Activated CD4-positive, CD25-positive, alpha-beta regulatory T cell treated with anti-CD3 and anti-CD28 coated beads, Interleukin-2, amount 50 U/mL, for 16 hours (primary cell): ENCODE measurements at places on chromosomes 7 and 10.

DNA sequence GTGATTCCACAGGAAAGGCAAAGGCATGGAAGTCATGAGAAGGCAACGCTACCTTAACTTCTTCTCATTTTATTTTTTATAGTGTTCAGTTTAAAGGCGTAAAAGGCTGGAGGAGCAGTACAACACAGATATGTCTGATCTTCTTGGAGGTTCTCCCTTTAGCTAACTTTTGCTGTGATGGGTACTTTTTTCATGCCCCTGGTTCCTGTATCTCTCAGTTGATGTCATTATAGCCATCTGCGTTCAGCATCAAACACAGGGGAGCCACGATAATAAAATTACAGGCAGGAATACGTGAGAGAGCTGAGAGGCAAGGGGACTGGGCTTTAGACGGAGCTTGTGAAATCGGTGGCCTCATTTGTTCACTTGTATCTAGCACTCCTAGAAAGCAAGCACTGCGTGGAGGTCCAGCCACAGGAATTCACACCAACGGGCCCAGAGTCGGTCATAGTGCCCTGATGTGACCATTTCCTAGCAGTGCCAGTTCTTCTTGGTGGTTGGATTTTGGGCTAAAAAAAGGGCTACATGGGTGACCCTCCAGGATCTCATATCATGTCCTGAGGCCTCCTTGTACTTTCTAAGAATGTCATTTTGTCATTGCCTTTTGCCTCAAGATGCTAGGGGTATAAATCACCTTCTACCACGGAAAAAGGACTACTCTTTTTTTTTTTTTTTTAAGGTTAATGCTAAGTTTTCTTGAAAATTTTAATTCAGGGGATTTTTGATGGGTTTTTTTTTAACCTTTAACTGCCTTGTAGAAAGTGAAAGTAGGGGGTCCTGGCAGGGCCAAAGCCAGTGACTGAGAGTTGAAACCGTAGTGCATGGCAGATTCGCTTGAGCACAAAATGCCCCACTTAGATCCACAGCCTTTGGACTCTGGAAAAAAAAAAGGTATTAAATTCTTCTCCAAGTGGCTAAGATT is 191.5 kb downstream of the CELF2 start:
- DNase-seq = no peak

- DNase-seq = no peak
These were observed 4.7 kb upstream of the EIF5AL1 start for GRCh38 chr10:79507440-79508167.

GRCh38 chr7:3879355-3880075 is 578.5 kb downstream of the SDK1 start:
- no peak for DNase-seq

GRCh38 chr10:116120688-116121455 is 152.1 kb downstream of the GFRA1 start:
- no peak for DNase-seq

DNA sequence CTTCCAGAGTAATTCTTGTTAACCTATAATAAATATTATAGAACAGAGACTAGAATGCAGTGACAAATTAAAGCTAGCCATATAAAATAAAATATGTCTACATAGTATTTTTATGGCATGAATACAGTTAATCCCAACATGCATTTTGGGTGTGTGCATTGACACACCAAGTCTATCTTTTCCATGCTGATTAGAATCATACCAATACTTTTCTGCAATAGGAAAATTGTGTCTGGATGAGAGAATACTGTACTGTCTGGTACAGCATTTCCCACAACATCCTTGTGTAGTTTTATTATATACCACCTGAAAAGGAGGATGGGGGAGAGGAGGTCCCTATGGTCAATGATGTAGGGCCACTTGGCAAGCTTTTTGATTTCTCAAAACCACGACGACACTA is 100.3 kb downstream of the ARHGAP21 start:
- DNase-seq = no peak

GRCh38 chr10:93138113-93138870 is 64.6 kb downstream of the CYP26A1 start:
- DNase-seq = no peak

GRCh38 chr10:14583252-14583651 is 191.4 kb downstream of the FAM107B start:
- peak; percentile 73 for DNase-seq

- no peak for DNase-seq
These were observed 51.1 kb downstream of the SVIL start for GRCh38 chr10:29583674-29584073.

- no peak for DNase-seq
These were observed 14.4 kb downstream of the MRPL32 start for GRCh38 chr7:42946627-42946950.

- DNase-seq = no peak
These were observed 400.9 kb upstream of the SEMA3D start for GRCh38 chr7:85587785-85588184.

- DNase-seq = no peak
These were observed 228.5 kb downstream of the BBS9 start for GRCh38 chr7:33357846-33358245.

GRCh38 chr7:150665089-150665748 is 20.3 kb upstream of the GIMAP2 start:
- DNase-seq = no peak

GRCh38 chr7:100127866-100128636 is 1.3 kb downstream of the MBLAC1 start:
- no peak for DNase-seq

DNA sequence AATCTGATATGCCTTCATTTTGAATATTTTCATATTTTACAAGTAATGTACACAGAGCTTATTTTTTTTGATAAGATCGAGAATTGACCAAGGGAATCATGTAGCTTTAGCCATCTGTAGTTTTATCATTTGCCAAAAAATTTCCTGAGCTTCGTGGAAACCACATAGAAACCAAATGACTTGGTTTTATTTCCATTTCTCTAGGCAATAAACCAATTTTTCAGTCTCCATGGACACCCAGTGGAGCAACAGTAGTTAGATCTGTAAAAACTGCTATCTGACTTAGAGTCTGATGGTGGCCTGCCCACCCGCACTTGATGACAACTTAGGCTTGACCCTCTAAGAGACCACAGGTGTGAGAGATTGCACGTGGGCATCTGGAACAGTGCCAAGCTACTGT is 127.8 kb upstream of the CDK6 start:
- DNase-seq = no peak

DNA sequence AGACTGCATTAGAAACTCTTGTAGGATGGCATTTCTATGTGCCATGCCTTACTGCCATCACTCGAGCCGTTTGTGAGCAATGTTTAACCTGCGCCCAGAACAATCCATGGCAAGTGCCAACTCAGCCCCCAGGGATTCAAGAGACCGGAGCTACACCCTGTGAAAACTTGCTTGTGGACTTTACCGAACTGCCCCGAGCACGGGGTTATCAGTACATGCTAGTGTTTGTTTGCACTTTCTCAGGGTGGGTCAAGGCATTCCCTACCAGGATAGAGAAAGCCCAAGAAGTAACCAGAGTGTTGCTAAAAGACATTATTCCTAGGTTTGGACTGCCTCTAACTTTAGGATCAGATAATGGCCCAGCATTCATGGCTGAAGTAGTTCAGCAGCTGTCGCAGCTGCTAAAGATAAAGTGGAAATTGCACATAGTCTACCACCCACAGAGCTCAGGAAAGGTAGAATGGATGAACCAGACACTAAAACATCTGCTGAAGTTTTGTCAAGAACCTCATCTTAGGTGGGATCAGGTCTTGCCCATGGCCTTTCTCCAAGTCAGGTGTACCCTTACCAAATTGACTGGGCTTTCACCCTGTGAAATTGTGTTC is 8.9 kb upstream of the CYREN start:
- DNase-seq = no peak

GRCh38 chr7:157853076-157853788 is 516.4 kb downstream of the DNAJB6 start:
- no peak for DNase-seq

DNA sequence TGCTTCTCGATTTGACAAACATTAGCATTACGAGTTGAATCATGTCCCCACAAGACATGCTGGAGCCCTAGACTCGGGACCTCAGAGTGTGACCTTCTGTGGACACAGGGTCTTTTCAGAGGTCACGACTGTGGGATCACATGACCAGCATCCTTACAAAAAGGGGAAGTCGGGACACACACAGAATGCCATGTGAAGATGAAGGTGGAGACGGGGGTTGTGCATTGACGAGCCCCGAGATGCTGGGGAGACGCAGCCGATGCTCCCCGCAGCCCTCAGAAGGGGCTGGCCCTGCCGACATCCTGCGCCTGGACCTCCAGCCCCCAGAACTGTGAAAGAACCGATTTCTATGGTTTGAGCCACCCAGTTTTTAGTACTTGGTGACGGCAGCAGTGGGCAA is 7.5 kb downstream of the ZFAND2A start:
- no peak for DNase-seq

DNA sequence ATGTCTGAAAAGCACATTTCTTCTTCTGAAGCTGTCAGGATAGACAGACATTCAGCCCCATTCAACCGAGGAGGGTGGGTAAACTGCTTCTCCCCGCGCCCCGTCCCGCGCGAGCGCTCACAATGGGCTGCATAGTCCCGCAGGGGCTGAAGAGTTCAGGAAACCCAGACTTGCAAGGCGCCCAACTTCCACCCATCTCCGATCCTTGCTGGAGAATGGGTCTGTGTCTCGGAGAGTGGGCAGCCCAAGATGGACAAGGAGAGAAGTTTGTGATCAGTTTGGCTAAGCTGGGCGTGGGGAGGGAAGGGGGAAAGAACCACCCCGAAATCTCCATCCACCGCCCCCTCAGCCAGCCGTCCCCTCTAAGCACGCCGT is 686 bp downstream of the AASS start:
- DNase-seq = no peak

DNA sequence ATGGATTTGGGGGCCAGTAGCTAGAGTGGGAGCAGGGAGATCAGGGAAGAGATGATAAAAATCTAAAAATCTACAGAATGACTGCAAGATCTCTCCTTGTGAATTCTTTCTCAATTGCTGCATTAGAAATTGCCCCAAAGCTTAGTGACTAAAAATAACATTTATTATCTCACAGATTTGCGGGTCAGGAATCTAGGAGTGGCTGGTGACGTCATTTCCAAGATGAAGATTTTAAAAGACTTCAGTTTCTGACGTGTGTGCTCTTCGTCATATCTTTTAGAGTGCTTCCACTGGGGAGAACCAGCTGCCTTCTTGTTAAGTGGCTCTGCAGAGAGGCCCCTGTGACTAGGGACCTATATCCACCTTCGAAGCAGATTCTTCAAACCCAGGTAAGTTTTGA is 112.6 kb downstream of the DGKI start:
- DNase-seq = no peak

DNA sequence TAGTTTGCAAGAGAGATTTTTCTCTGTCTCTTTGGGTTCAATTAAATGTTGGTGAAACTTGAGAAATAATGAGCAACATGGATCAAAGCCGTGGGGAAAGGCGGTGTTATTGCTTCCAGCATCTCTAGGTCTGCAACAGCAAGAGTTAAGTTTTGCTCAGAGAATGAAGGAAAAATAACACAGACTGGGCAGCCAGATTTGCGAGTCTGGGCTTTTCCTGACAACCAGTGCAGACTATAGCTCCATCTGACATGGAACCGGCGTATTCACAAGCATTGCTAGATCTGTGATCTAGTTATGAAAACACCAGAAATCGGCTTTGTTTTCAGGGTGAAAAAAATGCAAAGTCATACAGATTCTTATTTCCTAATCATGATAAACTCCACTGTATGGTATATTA is 110.4 kb downstream of the CAMK1D start:
- no peak for DNase-seq

- DNase-seq = no peak
These were observed 3.7 kb upstream of the ZNF800 start for GRCh38 chr7:127396184-127396583.

GRCh38 chr7:31688372-31688771 is 1.4 kb downstream of the PPP1R17 start:
- DNase-seq = no peak

DNA sequence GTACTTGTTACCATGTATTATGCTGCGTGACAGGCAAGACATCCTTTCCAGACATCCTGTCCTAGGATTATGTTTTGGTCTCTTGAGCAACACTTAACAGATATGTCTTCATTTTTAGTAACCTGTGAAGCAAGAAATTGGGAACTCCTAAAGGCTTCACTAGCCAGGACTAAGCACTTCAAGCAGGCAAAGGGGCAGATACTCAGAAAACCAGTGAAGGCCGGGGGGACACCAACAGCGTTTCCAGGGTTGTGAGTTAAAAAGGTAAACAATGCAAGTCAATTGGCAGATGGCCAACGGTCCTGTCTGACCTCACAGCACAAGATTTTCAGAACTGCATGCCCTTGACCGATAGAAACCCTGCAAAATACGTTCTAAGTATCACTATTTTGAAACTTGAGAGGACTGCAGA is 77.6 kb upstream of the SFMBT2 start:
- no peak for DNase-seq

- DNase-seq = no peak
These were observed 4.5 kb upstream of the PLXNA4 start for GRCh38 chr7:132580717-132581285.

- DNase-seq = no peak
These were observed 47.1 kb upstream of the HYAL4 start for GRCh38 chr7:123797673-123798531.

DNA sequence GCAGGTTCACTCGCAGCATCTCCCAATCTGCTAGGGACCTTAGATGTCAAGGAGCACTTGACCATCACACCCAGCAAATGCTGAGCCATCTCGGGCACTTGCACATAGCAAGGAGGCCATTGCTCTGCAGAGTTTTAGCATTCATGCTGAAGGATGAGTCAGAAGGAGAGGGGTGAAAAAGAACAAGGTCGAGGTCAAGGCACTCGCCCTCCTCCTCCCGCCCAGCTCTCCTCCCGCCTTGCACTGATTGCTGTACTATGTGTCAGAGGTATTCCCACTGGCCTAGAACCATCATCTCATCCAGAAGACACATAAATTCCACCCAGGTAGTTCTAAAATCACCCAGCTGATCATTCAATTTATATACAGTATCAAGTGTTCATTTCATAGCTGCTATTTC is 255.1 kb upstream of the SP4 start:
- no peak for DNase-seq

- DNase-seq = no peak
These were observed 4.4 kb downstream of the WDR91 start for GRCh38 chr7:135206941-135207391.

DNA sequence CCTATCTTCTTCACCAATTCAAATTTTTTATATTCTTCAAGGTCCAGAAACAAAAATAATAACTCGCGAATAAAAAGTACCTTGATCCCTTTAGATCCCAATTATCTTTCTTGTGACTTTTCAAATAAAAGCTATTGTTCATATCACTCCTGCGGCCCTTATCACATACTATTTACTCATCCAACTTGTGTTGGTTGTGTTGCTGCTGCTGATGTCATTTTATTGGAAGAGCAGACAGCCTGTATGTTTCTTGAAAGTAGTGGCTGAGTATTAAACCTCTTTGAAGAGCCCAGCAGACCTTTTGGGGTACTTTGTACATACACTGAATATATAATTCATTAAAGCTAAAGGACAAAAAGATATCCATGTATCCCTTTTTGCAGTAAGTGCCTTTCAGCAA is 231.7 kb downstream of the CTNNA3 start:
- DNase-seq = no peak

- DNase-seq = no peak
These were observed 11.8 kb downstream of the TMEM72 start for GRCh38 chr10:44922796-44923545.
